ENCODE measurements at places on chromosomes 12 and 14.

- no peak for DNase-seq
Measured at GRCh38 chr12:33596061-33596460, 156.4 kb upstream of the SYT10 start.

- peak; percentile 23 for DNase-seq
Measured at GRCh38 chr12:3304436-3305165, 186.4 kb upstream of the PRMT8 start.

GRCh38 chr12:22986997-22987396 is 362.0 kb downstream of the ETNK1 start:
- DNase-seq: no peak

GRCh38 chr12:76872415-76872814 is 6.4 kb downstream of the CSRP2 start:
- DNase-seq: no peak

DNA sequence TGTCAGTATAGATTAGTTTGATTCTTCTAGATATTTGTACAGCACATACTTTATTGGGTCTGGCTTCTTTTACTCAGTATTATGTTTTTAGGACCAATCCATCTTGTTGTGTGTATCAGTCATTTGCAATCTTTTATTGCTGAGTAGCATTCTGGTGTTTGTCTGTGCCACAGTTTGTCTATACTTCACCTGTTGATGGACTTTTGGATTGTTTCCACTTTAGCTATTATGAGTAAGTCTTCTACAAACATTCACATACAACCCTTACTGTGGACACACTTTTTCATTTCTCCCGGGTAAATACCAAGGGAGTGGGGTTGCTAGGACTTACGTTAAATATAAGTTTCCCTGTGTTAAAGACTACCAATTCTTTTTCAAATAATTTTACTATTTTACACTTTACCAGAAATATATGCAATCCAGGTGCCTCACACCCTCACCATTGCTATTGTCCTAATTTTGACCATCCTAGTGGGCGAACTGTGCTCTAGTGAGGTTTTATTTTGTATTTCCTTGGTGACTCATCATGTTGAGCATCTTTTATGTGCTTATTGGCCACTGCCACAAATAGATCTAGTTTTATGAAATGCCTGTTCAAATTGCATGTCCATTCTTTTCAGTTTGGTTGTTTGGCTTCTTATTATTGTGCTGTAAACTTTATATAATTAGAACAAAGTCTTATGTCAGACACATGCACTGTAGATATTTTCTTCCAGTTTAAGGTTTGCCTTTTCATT is 304.7 kb upstream of the TMTC1 start:
- no peak for DNase-seq

DNA sequence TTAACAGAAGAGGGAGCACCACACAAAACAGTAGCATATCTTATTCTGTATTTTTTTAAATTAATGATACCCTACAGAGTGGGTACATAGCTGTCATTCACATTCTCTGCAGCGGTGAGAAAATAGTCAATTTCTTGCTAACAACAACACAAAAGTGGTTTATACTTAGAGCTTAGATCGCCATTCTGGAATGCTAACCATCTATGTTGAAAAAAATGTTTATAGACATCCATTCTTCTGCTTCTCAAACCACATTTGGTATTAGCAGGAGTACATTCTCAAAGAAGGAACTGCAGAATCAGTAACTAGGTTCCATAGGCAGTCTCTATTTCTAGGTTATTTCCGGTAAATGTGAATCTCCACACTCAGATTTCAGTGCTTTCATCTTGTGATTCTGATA is 185.9 kb downstream of the PPFIA2 start:
- no peak for DNase-seq

DNA sequence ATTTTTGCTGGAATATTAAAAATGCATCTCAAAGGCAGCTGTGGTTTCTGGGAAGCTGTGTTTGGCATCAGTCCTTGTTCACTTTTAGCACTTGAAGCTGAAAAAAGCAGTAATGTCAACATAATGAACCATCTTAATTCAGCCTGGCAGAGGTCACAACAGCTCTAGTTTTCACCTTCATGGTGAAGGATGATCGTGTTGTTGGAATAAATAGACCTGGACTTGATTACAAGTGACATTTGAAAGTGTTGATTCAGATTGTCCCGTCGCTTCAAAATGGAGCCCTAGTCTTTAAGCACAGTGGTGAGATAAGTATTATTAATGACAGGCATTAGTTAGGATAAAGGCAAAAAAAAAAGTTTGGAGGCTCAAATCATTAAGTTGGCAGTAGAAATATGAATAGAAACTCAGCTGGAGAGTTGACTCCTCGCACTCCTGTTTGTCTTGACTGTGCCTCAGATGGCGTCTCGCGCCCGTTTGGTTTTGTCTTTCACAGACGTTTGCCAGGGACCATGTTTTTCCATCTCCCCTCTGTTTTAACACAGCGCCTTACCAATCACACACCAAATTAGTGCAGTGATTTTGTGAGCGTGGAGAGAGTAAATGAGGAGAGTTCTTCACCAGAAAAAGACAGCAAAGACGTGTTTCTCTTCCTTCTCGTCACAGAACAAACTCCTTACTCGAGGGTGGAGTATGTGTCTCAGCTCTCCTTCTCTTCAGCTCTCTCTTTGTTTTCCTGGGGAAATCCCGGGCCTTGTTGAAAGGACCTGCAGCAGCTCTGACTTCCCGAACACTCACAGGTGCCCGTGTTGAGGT is 53.4 kb upstream of the MMP17 start:
- DNase-seq: no peak

- DNase-seq: no peak
Measured at GRCh38 chr12:96434107-96434506, 33.9 kb upstream of the CDK17 start.

DNA sequence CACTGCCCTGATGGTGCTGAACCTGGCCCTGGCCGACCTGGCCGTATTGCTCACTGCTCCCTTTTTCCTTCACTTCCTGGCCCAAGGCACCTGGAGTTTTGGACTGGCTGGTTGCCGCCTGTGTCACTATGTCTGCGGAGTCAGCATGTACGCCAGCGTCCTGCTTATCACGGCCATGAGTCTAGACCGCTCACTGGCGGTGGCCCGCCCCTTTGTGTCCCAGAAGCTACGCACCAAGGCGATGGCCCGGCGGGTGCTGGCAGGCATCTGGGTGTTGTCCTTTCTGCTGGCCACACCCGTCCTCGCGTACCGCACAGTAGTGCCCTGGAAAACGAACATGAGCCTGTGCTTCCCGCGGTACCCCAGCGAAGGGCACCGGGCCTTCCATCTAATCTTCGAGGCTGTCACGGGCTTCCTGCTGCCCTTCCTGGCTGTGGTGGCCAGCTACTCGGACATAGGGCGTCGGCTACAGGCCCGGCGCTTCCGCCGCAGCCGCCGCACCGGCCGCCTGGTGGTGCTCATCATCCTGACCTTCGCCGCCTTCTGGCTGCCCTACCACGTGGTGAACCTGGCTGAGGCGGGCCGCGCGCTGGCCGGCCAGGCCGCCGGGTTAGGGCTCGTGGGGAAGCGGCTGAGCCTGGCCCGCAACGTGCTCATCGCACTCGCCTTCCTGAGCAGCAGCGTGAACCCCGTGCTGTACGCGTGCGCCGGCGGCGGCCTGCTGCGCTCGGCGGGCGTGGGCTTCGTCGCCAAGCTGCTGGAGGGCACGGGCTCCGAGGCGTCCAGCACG is 4.7 kb downstream of the LTB4R start:
- no peak for DNase-seq

DNA sequence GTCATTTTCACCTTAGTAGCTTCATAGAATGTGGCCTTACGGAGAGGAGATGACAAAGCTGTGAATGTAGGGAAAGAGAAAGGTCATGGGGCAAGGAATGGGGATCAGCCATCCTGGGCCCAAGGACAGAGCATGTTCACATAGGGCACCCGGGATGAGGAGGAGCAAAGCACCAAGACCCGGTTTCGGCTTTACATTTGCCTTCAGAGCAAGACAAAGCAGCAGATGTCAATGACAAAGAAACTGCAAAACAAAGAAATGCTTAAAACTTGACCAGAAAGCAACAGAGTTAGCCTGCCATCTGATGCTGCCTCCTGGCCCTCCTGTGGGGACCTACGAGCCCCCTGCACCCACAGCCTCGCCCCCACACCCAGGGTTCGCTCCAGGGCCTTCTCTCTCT is 249.2 kb downstream of the SLC41A2 start:
- no peak for DNase-seq

DNA sequence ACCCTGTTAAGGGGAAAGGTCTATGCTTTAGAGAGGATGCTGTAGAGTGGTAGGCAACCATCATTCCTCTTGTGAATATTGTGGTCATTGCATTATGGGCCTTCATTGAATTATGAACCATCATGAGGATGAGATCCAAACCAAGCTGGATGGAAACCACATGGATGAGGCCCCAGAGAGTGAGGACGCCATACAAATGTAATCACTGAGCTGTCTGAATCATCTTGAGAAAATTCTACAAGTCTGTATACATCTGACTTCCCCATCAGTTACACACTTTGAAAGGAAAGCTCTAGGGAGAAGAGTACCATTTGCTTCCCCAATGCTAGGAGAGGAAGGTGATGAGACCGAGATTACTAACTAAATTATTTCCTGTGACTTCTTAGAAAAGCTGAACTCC is 172.9 kb downstream of the CACNA1C start:
- no peak for DNase-seq

DNA sequence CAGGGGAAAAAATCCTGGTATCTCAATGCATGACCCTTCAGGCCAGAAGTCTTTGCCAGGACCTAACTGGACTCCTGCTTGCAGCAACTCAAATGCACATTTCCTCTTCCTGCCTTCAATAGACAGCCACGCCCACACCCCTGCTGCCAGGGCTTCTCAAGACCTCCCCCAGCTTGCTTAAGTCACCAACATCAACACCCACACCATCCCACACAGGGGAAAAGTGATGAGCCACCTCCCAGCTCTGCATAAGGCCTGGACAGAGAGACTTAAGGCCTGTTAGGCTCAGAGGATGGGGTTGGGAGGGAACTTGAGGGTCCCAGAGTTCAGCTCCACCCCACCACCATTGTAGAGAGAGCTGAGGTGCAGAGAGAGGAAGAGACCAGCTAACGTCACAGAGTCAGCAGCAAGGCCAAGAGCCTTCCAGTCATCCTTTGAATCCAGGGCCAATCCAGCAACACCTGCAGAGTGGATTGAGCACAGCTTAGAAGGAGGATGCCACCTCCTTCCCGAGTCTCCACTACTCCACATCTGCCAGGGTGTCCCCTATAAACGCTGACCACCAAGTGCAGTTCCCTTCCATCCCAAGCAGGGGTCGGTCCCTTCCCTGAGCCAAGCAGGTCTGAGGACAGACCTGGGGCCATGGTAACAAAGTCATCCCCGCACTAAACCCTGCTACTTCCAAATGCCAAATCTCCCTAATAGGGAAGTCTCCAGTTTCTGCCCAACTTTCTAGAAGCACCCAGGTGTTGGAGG is 50.0 kb downstream of the KDM2B start:
- no peak for DNase-seq

DNA sequence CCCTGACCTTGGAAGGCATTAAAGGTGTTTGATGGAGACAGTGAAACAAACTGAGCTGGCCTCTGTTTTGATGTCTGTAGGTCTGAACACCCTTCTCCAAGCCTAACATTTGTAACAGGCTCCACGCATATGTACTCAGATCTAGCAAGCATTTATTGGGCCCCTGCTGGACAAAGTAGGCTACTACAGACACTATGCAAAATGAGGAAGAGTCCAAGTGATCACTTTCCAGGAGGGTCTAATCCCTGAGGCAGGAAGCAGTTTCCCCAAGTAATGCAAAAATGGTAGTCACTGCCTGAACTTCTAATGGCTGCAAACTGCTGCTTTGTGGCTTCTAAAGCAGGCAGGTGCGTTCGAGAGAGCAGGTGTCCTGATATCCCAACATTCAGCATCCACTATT is 405.8 kb downstream of the MED13L start:
- DNase-seq: peak; percentile 3

DNA sequence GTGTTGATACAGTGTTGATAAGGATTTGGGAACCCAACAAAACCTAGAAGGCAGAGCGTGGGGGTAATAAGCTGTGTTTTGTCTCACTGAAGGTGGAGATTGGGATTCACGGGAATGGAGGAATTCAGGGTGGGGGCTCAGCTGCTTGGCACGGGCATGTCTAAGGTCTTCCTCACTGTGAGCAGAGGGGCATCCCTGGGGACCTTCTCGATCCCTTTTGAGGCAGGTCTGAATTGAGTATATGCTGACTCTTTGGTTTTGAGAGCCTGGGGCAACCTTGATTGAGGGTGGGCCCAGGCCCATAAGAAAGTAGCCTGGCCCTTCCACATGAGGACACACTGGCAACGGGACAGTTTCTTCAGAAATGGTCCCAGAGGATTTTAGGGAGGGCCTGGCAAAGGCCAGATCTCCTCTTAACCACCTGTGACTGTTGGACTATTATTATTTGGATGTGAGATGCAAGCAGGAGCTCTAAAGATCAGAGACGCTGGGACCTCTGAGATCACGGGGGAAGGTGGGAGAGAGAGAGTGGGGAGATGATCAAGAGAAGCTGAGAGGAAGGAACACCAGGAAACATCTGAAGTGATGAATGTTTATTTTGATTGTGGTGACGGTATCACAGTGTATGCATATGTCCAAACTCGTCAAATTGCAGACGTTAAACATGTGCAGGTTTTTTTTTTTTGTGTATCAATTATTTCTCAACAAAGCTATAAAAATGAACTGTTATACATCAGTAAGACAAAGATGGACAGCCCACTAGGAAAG is 48.4 kb downstream of the SMIM41 start:
- DNase-seq: no peak

DNA sequence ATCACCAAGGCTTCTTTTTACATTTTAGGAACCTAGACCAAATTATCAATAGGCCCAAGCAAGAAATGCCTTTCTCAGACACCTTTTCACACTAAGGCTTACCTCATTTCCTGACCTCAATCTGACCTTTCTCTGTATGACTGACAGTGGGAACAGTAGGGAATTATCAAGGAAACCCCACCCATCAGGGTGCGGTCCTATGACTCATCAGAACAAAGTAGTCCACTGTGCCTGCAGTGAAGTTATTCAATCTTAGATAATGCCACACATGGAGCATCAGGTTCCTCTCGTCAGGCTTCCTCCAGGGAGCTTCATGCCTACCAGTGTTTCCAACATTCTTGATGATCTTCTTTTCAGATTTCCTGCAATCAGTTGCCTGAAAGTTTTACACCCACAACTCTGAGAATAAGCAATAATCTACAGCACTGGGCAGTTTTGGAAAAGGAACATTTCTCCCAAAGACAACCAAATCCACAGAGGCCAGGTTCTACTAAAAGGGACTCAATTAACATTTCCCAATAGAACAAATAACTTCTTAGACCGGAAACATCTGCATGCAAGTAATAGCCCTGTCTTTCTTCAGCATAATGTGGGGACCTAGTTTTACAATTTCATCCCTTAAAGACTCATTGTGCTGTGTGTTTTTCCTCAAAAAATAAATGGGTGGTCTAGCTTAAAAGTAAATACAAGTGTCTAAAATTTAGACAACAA is 35.9 kb upstream of the TMTC2 start:
- DNase-seq: no peak

- DNase-seq: no peak
Measured at GRCh38 chr12:114673901-114674250, 10.1 kb downstream of the TBX3 start.

GRCh38 chr12:7346551-7347225 is 42.8 kb downstream of the ACSM4 start:
- no peak for DNase-seq
